Stromal cell of bone marrow (primary cell): ENCODE measurements at places on chromosomes 1 and 21.

- no peak for DNase-seq
Observed at GRCh38 chr1:54962612-54963395, 17.6 kb upstream of the TMEM61 start.

GRCh38 chr1:226405411-226405988 lies 2.4 kb downstream of the PARP1 start:
- no peak for DNase-seq

- no peak for DNase-seq
Observed at GRCh38 chr1:221887415-221887746, 145.5 kb upstream of the DUSP10 start.

GRCh38 chr1:22289307-22289995 lies 146.6 kb upstream of the WNT4 start:
- DNase-seq: no peak

- DNase-seq: no peak
Observed at GRCh38 chr1:20476265-20477038, 9.6 kb downstream of the CAMK2N1 start.

- peak; percentile 3 for DNase-seq
Observed at GRCh38 chr1:237386362-237387143, 344.6 kb downstream of the RYR2 start.

- DNase-seq: no peak
Observed at GRCh38 chr1:67700220-67700619, 15.2 kb downstream of the GADD45A start.

DNA sequence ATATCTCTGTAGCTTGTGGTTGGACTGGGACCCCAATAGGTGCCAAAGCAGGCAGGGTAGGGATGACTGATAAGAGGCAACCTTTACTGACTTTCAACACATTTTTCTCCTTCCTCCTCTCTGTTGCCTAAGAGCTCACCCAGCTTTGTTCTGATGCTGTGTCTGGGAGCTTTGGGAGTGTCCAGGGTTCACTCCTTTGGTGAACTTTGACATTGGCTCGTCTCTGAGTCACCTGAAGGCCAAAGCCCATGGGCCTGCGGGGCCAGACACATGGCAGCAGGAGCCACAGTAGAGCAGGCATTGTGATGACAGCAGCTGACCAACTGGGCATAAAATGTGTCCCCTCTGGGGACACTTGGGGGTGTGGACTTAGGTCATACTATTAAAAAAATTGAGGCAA lies 99.5 kb upstream of the ZNF644 start:
- no peak for DNase-seq

- peak; percentile 57 for DNase-seq
Observed at GRCh38 chr1:178417858-178418257, 78.9 kb downstream of the CLEC20A start.

- DNase-seq: no peak
Observed at GRCh38 chr1:157239936-157240335, 101.7 kb upstream of the ETV3 start.

- no peak for DNase-seq
Observed at GRCh38 chr1:229280921-229281320, 10.0 kb downstream of the RAB4A start.

DNA sequence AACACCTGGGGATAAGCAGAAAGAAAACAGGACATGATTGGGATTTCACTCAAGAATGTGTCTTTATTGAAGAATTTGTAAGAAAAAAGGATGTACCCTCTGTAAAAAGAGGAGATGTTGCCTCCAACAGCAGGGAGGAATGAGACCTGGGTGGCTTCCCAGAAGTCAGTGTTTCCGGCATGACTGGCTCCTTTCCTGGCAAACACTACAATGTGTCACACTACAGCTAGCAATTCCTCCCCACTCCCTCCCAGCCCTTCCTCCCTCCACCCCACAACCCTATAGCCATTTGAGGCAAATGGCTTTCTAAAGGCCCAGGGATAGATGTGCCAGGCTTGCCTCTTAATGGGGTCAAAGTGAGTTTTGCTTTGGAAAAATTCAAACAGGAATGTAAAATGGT lies 11.5 kb upstream of the COL8A2 start:
- peak; percentile 90 for DNase-seq

GRCh38 chr1:157173900-157174410 lies 35.8 kb upstream of the ETV3 start:
- no peak for DNase-seq

DNA sequence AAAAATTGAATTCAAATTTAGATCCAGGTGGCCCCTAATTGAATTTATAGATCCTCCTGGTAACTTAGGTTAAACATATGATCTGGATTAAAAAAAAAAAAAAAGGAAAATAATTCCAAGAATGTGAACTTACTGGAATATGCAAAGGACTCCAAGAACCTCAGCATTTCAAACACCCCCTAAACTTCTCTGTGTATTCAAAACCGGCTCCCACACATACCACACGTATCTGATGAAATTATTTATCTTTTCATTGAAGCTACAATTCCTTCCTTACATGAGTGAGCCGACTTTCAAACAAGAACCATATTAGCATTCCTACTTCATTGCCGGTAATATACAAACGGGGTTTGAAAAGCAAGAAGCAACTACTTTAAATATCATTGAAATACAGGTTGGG lies 61.4 kb upstream of the FMN2 start:
- no peak for DNase-seq

DNA sequence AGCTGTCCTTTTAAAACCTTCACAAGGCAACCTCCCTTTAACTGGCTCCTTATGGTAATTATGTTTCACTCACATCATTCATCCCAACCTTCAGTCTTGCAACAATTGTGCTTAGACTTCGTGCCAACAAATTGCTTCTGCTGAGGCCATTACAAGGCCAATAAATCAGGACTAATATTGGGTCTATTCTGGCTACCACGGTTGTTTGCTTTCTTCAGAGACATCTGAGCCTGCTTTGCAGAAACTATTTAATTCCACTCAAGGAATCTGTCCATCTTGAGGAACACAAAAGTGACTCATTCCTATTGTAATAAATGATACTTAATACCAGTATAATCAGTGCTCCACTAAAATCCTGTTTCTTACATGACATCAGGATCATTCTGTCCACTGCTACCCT lies 2.6 kb upstream of the GSTM4 start:
- no peak for DNase-seq

DNA sequence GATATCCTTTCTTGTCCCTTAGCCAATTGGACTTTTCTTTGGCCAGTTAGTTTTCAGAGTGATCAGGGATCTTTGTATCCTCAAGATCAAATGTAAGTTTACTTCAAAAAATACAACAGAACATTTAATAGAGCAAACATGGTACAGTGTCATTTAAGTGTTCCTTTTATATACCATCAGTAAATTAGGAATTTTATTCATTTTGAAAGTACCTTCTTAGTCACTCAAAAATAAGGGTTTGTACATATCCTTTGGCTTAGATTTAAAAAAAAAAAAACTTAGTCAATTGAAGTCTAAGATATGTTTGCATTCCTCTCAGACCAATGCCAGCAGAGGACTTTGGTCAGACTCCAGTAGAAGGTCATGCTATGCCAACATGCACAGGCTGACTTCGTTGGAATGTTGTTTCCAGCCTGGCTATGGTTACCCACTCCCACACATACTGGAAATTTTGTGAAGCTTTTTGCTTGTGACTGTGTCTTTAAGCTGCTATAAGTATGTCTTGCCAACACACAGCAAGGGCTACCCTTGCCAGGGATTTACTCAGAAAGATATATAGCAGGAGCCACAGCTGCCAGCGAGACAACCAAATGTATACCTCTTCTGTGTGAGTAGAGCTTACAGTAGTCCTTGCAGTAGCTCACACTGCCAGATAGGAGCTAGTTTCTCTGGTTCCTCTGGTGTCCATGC lies 81.5 kb upstream of the LRIF1 start:
- DNase-seq: peak; percentile 41

GRCh38 chr1:26259578-26259977 lies 20.3 kb upstream of the SH3BGRL3 start:
- no peak for DNase-seq

DNA sequence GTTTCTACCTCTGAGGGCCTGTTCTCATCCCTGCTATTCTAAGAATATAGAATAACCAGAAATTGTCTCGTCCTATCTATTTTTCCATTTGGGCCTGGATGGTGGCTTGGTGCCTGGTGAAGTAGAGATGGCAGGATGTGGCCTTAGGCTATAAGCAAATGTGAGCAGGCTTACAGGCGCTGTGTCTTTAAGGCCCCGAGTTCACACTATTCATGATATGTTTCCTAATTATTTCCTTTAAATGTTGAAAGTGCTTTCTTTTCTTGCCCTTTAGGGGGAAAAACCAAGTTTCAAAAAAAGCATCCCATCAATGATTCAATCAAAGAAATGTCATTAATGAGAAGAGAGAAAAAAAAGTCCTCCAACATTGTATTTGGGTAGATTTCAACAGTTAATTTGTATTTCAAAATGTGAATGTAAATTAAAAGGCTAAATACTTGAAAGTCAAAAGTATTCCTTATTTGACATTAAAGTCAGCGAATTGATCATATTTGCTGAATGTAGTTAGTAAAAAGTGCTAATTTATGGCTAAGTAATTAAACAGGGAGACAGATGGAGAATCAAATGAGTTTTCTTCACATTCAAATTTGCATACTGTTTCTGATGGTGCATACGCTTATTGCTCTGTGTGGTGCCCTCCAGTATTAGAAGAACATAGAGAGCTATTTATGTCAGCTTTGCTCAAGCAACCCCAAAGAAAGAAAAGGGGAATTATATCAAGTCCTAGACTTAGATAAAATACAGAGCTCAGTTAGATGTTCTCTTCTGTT lies 34.0 kb upstream of the HUNK start:
- no peak for DNase-seq

DNA sequence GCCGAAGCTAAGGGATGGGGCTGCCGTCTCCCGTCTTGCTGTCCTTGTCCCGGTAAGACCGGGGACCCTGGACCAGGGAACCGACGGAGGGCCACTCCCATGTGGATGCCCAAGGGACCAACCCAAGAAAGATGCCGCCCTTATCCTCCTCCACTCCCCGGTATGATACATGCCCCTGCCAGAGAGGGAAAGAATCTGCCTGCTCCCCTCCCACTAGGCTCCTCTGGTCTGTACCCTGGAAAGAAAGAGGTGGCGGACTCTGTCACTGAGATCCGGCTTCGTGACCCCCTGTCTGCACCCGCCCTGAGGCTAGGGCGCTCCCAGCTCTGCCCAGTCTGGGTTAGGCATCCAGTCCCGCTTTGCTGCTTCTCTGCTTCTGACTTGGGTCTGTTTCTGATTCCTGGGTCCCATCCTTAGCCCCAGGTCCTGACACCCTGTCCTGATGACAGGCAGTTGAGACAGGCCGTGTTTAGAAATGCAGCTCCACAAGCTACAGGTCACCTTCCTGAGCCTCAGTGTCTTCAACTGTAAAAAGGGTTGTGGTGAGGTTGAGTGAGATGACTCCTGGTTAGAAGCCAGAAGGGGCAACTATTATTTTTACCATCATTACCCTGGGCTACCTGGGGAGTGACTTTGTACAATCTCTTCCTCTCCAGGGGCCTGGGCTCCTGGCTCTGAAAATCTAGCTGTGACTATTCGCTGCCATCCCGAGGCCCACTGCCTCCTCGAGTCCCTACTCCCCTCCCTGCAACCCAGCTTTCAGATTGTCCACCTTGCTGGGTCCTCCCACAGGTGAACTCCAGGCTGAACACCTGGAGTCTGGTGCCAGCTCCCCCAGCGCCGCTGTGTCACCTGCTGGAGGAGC lies 3.7 kb downstream of the MATN1 start:
- DNase-seq: peak; percentile 22

DNA sequence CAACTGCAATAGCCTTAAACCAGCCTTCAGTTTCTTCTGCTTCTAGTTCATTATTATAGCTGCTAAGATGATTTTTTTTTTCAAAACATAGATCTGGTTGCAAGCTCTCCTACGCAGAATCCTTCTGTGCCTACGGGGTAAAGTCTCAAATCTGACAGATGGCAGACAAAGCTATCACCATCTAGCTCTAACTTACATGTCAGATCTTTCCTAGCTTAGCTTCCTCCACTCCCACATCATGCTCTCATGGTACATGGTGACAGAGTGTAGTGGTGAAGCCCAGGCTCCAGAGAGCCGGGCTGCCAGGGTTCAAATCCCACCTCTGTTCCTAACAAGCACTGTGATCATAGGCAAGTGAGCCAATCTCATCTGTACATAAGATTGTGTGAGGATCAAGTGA lies 24.2 kb upstream of the GUCA2B start:
- DNase-seq: no peak

- DNase-seq: no peak
Observed at GRCh38 chr21:22115746-22116145, 1117.5 kb downstream of the NCAM2 start.

DNA sequence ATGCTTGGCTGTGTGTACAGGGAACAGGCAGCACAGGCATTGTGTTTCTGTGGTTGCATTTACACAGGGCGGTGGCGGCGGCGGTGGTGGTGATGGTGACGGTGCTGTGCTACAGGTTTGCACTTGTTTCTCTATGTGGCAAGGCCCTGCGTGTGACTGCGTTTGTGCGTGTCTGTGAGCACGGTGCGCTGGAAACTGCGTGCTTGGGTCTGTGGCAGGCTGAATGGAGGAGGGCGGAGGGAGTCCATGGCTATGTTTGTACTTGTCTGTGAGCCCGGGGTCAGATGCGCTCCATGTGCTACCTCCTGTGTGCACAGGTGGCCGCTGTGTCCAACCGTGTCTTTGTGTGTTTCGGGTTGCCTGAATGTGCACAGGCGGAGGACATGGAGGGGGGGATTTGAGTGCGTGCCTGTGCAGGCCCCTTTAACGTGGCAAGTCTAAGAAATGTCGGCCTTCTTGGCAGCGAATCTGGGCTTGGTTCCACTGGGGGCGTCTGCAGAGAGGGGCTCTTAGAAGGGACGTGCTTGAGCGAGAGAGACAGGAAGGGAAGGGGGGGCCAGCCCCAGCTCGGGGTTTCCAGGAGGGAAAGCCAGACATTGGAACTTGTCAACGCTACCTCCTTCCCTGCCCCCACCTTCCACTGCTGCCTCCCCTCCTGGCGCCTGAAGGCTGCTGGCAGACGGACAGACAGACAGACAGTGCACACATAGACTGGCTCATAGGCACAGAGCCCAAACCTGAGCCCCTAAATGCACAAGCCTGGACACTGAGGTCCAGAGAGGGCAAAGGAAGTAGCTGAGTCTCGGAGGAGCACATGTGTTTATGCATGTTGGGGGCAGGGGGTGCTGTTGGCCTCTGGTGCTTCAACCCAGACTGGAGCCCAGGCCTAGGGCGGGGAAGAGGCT lies 32.7 kb upstream of the WASF2 start:
- no peak for DNase-seq

DNA sequence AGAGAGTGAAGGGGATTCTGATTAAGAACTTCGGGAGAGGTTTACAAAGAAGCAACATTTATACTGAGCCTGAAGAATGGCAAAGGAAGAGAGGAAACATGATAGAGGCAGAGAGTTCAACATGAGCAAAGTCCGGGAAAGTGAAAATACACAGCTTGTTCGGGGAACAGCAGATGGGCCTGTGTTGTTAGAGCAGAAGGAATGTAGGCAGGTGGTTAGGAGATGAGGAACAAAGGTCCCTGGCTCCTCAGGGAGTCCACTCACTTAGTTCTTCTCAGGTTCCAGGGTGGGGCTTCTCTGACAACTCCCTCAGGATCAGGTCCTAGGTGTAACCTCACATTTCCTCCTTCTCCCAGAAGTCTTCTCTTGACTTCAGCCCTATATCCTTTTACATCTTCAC lies 5.1 kb upstream of the ZNF326 start:
- no peak for DNase-seq

GRCh38 chr1:171292799-171293198 lies 21.2 kb upstream of the FMO4 start:
- DNase-seq: peak; percentile 51
